ENCODE measurements at places on chromosomes 6 and 20.
A peak's percentile ranks its signal among the peaks of the same experiment; 100 is the strongest.

DNA sequence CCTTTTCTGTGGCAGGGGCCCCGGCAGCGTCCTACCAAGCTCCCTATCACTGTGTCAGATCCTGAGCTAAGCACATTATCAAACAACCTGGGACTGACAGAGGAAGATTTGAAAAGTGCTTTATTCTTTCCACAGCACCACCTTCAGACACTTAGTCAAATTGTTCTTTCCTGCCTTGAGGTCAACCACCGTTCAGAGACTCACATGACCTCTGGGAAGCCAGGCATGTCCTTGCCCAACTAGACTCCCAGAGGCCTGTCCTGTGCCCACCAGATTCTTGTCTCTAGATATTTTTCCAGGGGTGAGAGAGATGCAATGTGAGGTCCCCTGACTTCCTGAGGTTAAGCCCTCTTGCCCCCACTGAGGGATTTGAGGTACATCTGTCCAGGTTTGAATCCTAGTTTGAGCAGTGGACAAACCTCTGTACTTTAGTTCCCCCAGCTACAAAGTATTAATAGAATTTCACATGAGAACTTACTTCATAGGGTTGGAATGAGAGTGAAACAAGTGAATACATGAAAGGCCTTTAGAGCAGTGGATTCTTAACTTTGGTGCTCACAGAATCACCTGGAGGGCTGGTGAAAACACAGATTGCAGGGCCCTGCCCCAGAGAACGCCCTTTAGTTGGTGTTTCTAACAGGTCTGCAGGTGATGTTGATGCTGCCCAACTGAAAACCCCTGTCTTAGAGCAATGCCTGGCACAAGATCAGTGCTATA lies 179.8 kb downstream of the CLIC5 start:
- no peak for DNase-seq

DNA sequence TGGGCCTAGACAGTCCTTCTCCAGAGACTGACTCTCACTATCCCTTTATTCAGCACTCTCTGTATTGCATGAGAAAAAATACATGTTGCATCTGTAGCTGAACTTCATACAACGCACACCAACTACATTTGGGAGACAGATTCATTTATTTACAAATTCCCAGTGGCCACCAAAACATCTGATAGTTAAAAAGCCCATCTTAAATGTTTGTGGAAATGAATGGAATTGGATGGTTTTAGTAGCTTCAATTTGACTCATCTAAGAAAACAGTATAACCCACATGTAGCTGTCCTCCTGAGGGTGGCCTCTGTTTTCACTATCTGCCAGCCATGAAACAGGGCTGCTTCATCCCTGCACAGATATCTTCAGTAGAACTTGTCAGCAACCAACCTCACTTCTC lies 116.3 kb downstream of the PCSK2 start:
- no peak for DNase-seq

DNA sequence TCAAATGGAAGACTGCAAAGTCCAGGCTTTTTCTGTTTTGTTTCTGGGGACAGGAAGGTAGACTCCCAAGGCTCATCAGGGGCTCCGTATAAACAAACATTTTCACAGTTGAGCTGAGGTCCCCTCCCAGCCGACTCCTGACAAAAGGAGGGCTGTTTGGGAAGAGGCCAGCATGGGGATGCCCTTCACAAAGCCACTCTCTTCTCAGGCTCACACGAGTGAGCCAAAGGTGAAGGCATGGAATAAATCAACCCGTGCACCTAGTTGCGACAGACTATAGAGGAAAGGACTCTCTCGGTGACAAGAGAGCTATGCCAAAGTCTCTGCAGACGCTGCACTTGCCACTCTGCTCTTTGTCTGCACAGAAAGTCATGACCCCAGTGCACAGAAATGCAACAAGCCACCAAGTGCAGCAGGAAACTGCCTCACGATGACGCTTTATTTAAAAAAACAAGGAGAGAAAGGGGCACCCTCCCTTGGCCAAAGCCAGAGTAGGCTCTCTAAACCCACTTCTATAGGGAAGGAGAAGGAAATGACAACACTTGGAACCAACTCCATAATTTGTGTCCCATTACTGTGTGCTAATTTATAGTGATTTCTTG lies 21.0 kb downstream of the JAG1 start:
- no peak for DNase-seq

DNA sequence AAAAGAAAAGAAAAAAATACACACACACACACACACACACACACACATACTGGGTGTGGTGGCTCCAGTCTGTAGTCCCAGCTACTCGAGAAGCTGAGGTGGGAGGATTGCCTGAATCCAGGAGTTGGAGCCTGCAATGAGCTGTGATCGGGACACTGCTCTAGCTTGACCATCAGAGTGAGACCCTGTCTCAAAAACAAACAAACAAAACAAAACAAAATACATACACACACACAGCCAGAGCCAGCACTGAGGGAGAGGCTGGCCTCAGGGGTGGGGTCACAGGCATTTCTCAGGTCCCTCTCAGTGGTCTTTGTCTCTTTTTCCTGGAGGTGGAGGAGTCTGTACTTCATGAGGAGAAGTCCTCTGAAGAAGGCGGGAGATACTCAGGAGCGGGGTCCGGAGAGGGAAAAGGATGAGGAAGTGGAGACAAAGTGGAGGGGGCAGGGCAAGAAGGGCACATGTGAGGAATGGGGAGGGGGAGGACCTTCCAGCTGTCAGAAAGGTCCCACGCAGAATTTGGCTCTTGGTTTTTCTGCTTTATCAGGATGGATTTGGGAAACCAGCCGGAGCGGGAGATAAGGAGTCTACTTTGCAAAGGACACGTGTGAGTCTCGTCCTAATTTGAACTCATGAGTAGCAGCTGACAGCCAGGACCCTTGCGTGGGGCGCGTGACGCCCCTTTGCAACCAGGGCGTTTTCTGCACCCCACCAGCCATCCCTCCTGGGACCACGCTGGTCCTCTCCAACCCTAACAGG lies 7.7 kb upstream of the MICB start:
- no peak for DNase-seq

DNA sequence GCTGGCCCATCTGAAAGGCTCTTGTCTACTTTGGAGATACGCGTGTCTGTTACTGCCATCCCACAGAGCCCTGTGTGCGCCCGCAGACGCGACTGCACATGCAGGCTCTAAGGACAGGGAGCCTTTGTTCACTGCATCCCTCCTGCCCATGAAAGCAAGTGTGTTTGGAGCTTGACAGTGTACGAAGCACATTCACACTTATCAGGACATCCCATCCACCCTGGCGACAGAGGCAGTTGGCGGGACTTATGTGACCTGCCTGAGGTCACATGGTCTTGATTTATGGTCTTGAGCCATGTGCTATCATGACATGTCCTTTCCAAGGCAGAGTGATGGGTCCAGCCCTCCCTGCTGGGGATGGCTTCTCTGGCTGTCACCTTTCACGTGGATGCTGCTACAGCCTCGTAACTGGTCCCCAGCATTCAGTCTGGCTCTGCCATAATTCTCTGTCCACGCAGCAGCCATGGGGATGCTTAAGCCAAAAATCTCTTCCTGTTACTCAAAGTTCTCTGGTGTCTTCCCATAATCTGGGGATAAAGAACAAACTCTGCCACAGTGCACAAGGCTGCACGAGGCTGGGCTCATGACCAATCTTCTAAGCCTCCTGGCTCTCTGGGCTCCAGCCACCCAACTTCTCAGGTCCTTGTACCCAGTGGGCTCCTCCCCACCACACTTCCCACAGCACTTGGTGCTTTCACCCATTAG lies 36.3 kb upstream of the FAM83D start:
- no peak for DNase-seq

DNA sequence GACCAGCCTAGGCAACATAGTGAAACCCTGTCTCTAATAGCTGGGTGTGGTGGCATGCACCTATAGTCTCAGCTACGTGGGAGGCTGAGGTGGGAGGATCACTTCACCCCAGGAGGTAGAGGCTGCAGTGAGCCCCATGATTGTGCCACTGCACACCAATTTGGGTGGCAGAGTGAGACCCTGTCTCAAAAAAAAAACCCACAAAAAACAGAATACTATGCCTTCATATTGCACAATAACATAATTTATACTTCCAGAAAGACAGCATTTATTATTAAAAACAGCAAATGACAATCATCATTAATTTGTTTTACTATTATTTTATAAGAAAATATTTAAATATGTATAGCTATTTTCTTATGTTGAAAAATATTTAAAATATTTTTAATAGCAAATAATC lies 30.0 kb upstream of the CARMIL1 start:
- DNase-seq: no peak

DNA sequence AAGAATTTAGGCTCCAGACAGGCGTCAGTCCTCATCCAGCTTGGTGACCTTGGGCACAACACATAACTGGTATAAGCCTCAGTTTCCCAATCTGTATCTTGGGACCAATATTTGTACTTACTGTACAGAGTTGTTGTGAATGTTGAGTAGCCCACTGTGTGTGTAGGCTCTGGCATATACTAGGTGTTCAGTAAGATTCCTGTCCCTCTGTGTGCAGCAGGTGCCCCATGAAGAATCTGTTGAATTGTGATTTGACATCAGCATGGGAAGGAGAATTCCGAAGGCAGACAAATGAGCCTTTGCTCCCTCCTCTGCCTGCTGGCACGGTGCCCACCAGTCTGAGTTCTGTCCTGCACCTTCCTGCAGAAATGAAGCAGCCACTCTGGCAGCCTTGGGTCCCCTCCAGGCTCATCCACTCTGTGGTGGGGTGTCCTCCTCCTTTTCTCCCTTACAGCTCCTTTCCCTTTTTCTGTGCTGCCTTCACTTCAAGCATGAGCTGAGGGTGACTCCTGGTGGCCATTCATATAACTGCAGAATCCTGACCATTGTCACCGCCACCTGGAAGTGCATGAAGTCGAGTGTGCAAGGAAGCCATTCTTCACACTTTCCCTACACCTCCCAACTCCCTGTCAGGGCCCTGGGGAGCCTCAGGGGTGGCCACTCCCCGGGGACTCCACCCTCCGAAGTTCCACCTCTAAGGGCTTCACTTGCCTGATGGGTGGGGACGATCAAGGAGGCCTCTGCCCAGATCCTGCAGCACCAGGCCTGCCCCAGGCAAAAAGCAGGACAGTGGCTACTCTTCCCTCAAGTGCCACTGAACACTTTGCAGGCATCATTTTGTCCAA lies 48.2 kb downstream of the MRPL14 start:
- DNase-seq: peak; percentile 82

DNA sequence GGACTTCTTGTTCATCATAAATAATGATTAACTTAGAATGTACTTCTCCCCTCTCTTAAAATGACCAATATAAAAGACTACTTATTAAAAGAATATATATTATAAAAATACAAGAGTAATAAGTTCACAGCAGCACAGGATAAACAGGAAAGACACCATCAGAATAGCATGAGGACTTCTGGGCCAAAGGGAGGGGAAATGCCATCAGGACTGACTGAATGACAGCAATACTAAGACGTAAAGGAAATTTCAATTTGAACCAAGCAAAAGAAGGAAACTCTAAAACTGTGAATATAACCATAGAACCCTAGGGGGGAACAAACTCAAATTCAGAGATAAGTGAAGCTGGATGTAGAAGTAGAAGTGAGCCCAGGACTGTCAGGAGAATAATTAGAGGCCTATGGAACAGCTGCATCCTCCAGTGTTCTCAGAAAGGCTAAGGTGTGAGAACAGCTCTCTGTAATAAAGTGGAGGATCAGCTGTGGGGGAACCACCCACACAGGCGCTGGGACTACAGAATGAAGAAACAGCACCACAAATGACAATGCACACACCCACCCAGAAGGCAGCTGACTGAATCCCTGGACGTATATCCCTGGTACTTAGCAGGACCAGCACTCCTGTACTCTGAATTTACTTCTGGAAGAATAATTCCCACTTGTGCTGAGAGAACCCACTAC lies 37.8 kb downstream of the ZHX3 start:
- DNase-seq: no peak

DNA sequence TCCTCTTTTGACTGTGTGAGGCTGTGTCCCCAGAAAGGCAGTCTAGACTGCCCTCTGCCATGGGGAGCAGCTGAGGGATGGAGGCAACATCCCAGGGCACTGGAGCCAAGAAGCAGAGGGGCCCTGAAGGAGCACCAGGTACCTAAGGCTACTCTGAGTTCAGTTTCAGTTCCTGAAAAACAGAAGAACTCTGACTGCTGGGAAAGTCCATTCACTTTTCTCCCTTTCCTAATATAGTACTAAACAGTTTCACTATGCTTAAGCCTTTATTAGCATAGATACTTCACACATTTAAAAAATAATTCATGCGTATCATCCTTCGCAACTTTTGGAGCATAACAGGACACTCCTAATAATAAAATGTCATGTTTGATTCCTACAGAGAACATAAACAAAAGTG lies 130.0 kb downstream of the FOXC1 start:
- no peak for DNase-seq

GRCh38 chr6:27693766-27694546 lies 218.2 kb downstream of the OR2B2 start:
- DNase-seq: peak; percentile 66

DNA sequence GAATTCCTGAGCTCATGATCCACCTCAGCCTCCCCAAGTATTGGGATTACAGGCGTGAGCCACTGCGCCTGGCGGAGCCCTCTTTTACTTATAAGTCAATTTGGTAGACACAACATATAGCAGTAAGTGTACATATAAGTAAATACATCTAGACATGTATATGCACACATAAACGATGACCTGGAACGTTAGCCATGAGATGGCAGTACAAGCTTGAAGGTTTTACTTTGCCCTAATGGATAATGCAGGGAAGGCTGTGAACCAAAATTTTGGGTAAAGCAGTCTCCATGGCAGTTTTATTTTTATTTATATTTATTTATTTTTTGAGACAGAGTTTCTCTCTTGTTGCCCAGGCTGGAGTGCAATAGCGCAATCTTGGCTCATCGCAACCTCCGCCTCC lies 2.4 kb upstream of the GNMT start:
- DNase-seq: no peak

GRCh38 chr20:40191573-40191972 lies 497.5 kb downstream of the MAFB start:
- DNase-seq: no peak

DNA sequence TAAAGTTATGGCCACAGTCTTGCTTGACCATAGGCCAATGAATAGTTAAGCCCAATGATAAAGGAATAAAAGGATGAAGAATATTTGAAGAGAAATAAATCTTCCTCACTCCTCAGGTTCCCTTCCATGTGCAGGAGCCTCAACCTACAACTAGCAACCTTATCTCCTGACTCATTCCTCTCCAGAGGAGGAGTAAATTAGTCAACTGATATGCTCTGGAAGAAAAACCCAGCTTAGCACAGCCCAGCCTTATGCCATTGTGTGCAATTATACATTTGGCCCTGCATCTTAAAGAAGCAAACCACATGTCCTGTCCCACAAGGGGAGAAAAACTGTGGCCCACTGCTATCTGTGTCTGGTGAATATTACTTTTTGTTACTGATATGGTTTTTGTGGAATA lies 82.1 kb downstream of the PHIP start:
- no peak for DNase-seq

DNA sequence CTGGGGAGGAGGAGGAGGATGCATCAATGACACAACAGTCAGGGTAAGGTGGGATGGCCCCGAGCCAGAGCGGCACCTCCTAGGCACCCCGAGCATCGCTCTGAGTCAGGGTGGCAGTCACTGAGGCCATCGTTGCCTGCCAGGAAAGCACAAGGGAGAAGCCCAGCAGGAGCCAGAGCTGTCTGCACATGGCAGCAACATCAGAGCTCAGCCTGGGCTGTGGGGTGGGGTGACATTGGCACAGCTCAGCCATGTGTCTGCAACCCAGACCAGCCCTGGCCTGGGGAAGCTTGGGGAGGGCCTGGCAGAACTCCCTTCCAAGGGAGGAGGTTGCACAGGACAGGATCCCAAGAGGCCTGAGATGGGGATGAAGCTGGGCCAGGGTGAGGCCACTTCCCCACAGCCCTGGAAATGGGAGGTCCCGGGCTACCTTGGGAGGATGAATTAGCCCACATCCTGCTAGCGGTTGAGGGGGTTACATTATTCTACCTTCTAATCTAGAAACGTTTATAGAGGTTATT lies 255.6 kb downstream of the MAFB start:
- DNase-seq: no peak

All from muscle of back (tissue), 13 donors.